ENCODE measurements at places on chromosomes 6 and 20.

DNA sequence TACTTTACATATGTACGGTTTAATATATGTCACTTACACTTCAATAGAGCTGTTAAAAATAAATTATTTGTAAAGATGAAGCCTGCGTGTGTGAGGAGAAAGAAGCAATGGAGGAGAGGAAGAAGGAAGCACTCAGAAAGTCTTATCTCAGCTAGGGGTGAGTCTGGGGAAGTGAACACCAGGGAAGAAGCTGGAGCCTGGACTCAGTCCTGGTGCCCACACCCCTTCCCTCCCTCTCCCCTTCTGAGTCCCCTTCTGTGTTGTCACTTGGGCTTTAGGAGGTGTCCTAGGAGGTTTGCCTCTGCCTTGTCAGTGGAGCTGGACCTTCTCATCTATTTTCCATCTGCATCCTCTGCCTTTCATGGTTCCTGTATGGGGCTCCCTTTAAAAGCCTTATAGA is 1.9 kb downstream of the SIRPB2 start:
- H3K4me1 ChIP-seq = no peaks in the 10 kb centered on the region
- no peak overlapping the region for H3K4me3 ChIP-seq
- peaks cover 63% of the 10 kb centered on the region for H3K27me3 ChIP-seq
- no peak overlapping the region for H3K27ac ChIP-seq
- DNase-seq = no peak

DNA sequence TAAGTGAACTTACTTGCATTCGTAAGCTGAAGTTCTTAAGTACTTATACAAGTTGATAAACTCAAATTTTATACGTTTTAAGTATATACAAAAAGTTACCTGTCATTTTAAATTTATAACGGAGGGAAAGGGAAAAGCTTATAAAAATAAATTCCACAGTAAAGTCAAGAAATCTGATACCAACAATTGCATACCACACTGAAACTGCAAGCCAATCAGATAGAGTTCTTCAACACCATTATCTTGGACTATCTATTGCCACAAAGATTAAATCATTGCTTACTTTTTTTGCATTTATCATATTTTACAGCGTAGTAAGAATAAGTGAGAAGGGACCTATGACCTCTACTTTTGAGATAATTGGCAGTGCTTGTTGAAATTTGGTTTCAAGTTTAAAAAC is 386.7 kb downstream of the TFAP2A start:
- H3K27me3 ChIP-seq = no peaks in the 10 kb centered on the region
- H3K4me3 ChIP-seq = no peak overlapping the region
- DNase-seq = no peak
- H3K4me1 ChIP-seq = peaks cover 24% of the 10 kb centered on the region
- H3K36me3 ChIP-seq = no peaks in the 10 kb centered on the region

DNA sequence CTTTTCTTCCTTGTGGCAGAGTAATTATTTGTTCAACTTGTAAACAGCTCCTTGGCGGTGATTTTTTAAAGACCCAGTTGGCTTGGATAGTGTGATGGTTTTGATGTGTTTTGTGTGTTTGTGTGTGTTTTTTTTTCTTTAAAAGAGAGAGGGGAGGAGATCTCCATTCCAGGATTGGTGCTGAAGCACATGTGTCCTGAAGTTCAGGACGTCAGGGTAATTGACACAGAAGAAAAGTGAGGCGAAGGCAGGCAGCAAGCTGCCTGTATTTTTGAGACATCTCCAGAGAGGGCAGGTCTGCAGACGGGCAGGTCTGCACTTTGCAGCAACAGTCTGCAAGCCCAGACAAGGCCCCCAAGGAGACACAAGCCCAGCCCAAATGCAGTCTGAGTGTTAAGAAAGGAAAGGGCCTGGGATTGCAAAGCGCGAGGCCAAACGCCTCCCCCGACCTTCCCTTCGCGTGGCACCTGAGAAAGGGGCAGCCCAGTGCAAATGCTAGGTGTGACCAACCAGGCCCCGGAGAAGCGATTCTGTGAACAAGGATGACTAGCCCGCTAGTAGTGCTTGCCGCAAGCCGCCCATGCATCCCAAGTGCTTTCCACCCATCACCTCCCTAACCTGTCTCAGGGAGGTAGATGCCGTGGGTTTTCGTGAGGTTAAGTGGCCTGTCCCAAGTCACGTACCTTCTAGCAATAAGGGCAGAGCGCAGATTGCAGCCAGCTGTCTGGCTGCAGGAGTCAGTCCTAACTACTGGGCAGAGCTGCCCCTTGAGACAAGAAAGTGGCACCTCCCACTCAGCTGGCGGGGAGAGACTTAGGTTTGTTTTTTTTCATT is 230.5 kb downstream of the ZMYND8 start:
- peaks cover 23% of the 10 kb centered on the region for H3K4me1 ChIP-seq
- peak overlapping the region; percentile 4 for H3K4me3 ChIP-seq
- H3K36me3 ChIP-seq = no peaks in the 10 kb centered on the region
- no peak for DNase-seq
- peak overlapping the region; percentile 79 for H3K27ac ChIP-seq
- H3K27me3 ChIP-seq = no peaks in the 10 kb centered on the region

- H3K4me1 ChIP-seq = peaks cover 11% of the 10 kb centered on the region
- H3K36me3 ChIP-seq = no peaks in the 10 kb centered on the region
- DNase-seq = no peak
- no peak overlapping the region for H3K4me3 ChIP-seq
These were observed 251.0 kb upstream of the NRSN1 start for GRCh38 chr6:23875006-23875405.

- no peaks in the 10 kb centered on the region for H3K27me3 ChIP-seq
- H3K36me3 ChIP-seq = peaks cover 7% of the 10 kb centered on the region
- DNase-seq = no peak
- no peak overlapping the region for H3K27ac ChIP-seq
- H3K4me3 ChIP-seq = no peak overlapping the region
These were observed 72.5 kb downstream of the MAN1A1 start for GRCh38 chr6:119277052-119277451.

DNA sequence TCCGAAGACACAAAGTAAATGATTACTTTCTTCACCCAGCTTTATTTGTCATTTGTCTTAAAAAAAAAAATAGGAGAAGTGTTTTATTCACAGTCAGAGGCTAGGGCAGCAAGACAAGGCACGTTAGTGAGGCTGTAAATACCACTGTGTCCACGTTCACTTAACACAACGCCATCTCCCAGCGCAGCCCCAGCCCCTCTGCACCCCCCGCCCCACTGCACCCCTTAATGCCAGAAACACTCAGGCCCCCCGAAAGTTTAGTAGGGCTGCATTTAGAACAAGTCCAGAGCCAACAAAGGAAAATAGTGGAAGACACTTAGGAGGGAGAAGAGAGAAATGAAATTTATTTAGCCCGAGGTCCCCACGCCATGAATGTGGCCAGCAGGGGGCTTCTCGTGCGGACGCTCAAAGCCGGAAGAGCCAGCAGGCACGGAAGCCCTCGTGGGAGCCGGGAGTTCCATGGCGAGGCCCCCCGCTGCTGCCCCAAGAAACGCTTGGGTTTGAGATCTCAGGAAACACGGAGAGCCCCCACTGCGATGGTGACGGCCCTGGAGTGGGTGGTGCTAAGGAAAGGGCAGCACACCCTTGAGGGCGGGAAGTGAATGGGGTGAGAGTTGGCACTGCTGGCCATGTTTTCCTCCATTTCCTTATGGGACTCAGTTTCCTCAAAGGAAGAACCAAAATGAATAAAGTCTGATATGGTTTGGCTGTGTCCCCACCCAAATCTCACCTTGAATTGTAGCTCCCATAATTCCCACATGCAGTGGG is 50.2 kb downstream of the IYD start:
- DNase-seq = no peak
- no peaks in the 10 kb centered on the region for H3K36me3 ChIP-seq
- peak overlapping the region; percentile 71 for H3K4me3 ChIP-seq
- peaks cover 16% of the 10 kb centered on the region for H3K4me1 ChIP-seq
- H3K27me3 ChIP-seq = peaks cover 20% of the 10 kb centered on the region

DNA sequence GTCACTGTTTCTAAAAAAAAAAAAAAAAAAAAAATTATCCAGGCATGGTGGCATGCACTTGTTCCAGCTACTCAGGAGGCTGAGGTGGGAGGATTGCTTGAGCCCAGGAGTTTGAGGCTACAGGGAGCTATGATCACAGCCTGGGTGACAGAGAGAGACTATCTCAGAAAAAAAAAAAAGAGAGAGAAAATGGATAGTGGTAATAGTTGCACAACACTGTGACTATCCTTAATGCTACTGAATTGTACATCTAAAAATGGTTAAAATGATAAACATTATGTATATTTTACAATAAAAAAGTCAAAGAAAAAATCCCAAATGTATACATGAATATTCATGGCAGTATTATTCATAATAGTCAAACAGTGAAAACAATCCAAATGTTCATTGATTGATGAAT is 23.0 kb downstream of the FERMT1 start:
- no peaks in the 10 kb centered on the region for H3K36me3 ChIP-seq
- H3K4me3 ChIP-seq = no peak overlapping the region
- no peak overlapping the region for H3K27ac ChIP-seq
- no peaks in the 10 kb centered on the region for H3K27me3 ChIP-seq
- H3K4me1 ChIP-seq = peaks cover 4% of the 10 kb centered on the region

- no peak for DNase-seq
- H3K27me3 ChIP-seq = no peaks in the 10 kb centered on the region
- no peak overlapping the region for H3K27ac ChIP-seq
- no peak overlapping the region for H3K4me3 ChIP-seq
- H3K4me1 ChIP-seq = peaks cover 15% of the 10 kb centered on the region
These were observed 22.8 kb downstream of the KIF13A start for GRCh38 chr6:17964633-17965032.

- peaks cover 10% of the 10 kb centered on the region for H3K27me3 ChIP-seq
- peaks cover 11% of the 10 kb centered on the region for H3K4me1 ChIP-seq
- no peak overlapping the region for H3K4me3 ChIP-seq
- H3K36me3 ChIP-seq = no peaks in the 10 kb centered on the region
These were observed 299.1 kb upstream of the PRDM1 start for GRCh38 chr6:105786890-105787655.

- peaks cover 18% of the 10 kb centered on the region for H3K27me3 ChIP-seq
- no peak for DNase-seq
- H3K4me3 ChIP-seq = no peak overlapping the region
- no peaks in the 10 kb centered on the region for H3K4me1 ChIP-seq
- H3K36me3 ChIP-seq = no peaks in the 10 kb centered on the region
- H3K27ac ChIP-seq = no peak overlapping the region
These were observed 7.8 kb downstream of the PAK5 start for GRCh38 chr20:9831032-9831431.

- no peak overlapping the region for H3K27ac ChIP-seq
- no peaks in the 10 kb centered on the region for H3K27me3 ChIP-seq
- no peak overlapping the region for H3K4me3 ChIP-seq
These were observed 170.4 kb downstream of the GMPR start for GRCh38 chr6:16408766-16409165.

- H3K4me1 ChIP-seq = peaks cover 27% of the 10 kb centered on the region
- no peak overlapping the region for H3K27ac ChIP-seq
- H3K27me3 ChIP-seq = peaks cover 17% of the 10 kb centered on the region
- no peak overlapping the region for H3K4me3 ChIP-seq
- no peak for DNase-seq
These were observed 28.3 kb downstream of the PREX1 start for GRCh38 chr20:48799328-48800105.

- peaks cover 20% of the 10 kb centered on the region for H3K4me1 ChIP-seq
- no peak for DNase-seq
These were observed 1.5 kb downstream of the CENPQ start for GRCh38 chr6:49464691-49465090.

DNA sequence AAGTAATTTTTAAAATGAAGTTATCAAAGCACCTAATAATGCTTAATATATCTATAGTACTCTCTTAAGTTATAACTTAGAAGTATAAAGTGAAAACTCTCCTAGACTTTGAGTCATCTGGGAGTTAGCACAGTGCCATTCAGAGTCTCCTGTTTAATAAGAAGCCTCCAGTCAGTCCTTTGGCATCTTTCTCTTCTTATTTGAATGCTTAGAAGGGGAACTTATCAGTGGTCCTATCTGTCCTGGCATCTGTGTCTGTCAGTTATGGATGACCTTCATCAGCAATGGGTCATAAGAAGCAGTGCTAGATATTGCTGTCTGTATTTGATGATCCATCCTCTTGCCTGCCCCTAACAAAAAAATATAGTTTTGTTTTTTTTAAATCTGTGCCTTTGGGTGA is 15.2 kb downstream of the TMEM200A start:
- no peak for DNase-seq
- H3K4me1 ChIP-seq = peaks cover 12% of the 10 kb centered on the region
- no peaks in the 10 kb centered on the region for H3K36me3 ChIP-seq
- H3K27me3 ChIP-seq = no peaks in the 10 kb centered on the region
- no peak overlapping the region for H3K4me3 ChIP-seq
- H3K27ac ChIP-seq = no peak overlapping the region

- H3K4me3 ChIP-seq = no peak overlapping the region
- no peaks in the 10 kb centered on the region for H3K36me3 ChIP-seq
- H3K27ac ChIP-seq = no peak overlapping the region
- H3K27me3 ChIP-seq = peaks cover 48% of the 10 kb centered on the region
- no peak for DNase-seq
- H3K4me1 ChIP-seq = no peaks in the 10 kb centered on the region
These were observed 21.5 kb downstream of the OLIG3 start for GRCh38 chr6:137472641-137473137.
